RPMI7951 (cell line): ENCODE measurements at places on chromosomes 16 and 17.

DNA sequence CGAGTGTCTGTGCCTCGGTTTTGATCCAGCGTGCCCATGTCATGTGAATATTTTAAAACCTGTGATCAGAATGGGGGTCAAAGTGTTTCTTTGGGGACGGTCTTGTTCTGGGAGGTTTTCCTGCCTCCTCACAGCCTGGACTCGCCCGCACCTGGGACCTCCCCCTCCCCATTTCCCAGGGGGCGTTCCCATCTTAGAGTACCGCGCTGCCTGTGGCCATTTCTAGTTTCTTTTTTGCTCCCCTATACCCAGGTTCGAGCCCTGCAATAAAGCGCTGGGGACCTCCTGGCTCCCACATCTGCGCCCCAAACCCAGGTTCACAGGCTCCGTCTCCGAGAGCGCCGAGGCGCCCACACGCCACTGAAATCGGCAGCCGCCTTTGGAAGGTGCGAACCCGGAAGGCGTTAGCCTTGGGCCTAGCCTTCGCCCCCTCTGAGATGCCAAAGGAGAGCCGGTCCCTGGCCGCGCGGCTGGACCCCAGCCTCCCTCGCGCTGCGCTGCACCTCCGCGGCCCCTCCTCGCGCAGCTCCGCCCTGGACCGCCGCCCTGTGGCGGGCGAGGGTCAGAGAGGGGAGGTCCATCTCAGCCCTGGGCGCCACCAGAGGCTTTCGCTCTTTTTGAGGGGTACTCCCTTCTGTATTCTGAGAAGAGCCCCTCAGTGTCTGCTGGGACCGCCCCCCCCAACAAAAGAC, 1.7 kb downstream of the KCNJ12 start:
- no peak for DNase-seq

- DNase-seq = no peak
Observed at GRCh38 chr17:514584-514983, 162.0 kb upstream of the RPH3AL start.

GRCh38 chr17:11144358-11145233, 96.4 kb upstream of the SHISA6 start:
- peak; percentile 58 for DNase-seq

DNA sequence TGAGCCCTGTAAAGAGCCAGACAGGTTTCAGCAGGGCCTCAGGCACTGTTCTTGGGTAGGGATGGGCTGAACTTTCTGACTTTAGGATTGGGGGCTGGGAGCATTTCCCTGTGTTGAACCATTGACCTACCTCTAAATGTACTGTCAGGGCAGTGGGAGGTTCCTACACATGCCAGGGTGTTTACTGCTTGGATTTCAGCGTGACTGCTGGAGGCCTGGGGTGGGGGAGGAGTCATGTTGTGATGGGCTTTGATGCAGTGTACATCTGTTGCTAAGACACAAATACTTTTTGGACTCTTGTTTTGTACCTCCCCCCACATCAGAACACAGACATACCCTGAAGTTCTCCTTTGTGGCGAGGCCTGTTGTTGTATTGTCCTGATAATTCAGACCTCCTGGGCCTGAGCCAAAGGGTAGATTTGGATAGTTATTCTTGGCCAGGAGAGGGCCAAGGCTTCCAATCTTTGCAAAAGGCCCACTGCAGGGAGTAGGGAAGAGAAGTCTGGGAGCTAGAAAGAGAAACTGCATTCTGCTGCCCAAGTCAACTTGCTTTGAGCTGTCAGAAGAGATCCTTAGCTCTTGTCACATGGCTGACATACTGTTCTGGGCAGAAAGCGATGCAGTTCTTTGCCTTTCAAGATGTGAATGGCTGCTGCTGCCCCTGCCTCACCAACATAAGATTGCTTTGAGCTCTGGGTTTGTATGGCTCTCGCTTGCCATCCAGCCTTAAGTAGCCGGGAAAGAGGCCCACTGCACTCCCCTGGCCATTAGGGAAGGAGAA, 3.7 kb downstream of the NFE2L1 start:
- DNase-seq = peak; percentile 75

- peak; percentile 37 for DNase-seq
Observed at GRCh38 chr17:76585033-76585648, 519 bp downstream of the ST6GALNAC2 start.

- DNase-seq = peak; percentile 90
Observed at GRCh38 chr17:44900894-44901293, 1.6 kb upstream of the EFTUD2 start.

DNA sequence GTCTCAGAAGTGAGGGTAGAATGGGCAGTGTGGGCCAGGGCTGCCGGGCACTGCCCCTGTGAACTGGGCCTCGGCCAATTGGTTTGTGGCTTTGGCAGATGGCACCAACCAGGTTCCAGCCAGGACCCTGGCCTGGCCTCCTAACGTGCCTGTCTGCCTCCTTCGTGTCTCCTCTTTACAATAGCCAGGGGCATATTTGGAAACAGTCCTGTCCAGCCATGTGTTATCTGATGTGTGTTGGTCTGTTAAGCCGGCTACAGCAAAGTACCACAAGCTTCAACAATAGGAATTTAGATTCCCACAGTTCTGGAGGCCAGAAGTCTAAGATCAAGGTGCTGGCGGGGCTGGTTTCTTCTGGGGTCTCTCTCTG, 14.6 kb downstream of the CRISPLD2 start:
- peak; percentile 99 for DNase-seq

GRCh38 chr17:61532826-61533225, 58.2 kb downstream of the NACA2 start:
- DNase-seq = no peak
